COLO829 (cell line): ENCODE measurements at places on chromosomes 4 and X.

DNA sequence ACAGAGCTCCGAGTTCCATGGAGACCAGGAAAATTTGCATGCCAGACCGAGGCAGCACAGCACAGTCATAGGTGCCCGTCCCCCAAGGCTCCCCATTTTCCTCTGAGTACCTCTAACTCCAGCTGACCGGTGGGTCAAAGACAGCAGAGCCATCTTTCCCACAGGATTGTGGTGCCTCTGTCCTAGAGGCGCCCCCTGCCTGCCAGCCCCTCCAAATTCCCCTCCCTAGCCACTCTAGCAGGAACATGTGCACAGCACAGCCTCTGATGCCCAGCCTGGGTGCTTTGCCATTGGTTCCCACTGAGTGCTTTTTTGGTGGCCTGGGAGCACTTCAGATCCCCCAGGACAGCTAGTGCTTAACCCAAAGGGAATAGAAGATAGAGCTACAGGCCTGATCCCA, 368.5 kb upstream of the PABPC5 start:
- DNase-seq, result no peak

DNA sequence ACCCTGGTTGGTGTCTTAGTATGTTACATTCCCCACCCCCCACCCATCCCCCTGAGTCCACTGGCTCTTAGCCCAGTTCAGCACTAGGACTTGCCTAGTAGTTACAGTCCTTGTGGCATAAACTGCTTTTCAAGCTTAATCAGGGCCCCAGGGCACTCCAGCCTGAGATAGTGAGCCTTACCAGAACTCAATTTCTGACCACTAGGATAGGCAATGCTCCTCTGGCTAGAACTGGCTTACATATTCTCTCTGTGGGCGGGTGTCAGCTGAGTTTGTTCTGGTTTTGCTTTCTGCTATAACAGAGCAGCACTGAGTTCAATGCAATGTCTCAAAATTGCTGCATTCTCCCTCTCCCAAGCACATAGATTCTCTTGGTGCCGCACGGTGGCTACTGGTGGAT, 391.4 kb upstream of the DIPK2B start:
- no peak for DNase-seq

- no peak for DNase-seq
Observed at GRCh38 chrX:49174723-49175122, 3.0 kb downstream of the PLP2 start.

GRCh38 chr4:83862471-83862870, 326.6 kb downstream of the GPAT3 start:
- no peak for DNase-seq

GRCh38 chr4:8392591-8393190, 47.8 kb downstream of the ACOX3 start:
- no peak for DNase-seq

- no peak for DNase-seq
Observed at GRCh38 chr4:140090215-140090731, 63.7 kb downstream of the MAML3 start.
